Occipital lobe (tissue), 3 donors: ENCODE measurements at places on chromosomes 7 and 10. TPM values are rescaled to one million over a fixed set of nuclear protein-coding genes. Genes with fewer than 3 reads are reported as not detected.

The BUD23 gene
- 23.7 TPM for total RNA-seq

DNA sequence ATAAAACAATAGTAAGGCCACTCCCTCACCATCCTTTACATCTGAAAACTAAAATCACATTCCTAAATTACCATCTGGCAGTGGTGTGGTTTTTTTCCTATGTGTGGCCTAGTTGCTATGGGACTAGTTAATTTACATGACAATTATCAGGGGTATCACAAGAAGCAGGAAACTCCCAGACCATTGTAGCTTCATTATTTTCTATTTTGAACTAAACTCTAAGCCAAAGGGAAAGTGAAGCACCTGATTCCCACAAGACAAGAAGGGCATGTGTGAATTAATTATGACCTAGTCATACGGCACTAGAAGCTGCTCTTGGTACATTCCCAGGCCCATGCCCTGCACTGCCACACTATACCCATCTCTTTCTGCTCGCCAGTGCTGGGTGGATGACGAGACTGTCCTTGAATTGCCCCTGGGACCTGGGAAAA lies 103.4 kb downstream of the ATXN7L1 start:
- DNase-seq, result no peak

The SDHAF3 gene
- total RNA-seq, result 13.3 TPM

DNA sequence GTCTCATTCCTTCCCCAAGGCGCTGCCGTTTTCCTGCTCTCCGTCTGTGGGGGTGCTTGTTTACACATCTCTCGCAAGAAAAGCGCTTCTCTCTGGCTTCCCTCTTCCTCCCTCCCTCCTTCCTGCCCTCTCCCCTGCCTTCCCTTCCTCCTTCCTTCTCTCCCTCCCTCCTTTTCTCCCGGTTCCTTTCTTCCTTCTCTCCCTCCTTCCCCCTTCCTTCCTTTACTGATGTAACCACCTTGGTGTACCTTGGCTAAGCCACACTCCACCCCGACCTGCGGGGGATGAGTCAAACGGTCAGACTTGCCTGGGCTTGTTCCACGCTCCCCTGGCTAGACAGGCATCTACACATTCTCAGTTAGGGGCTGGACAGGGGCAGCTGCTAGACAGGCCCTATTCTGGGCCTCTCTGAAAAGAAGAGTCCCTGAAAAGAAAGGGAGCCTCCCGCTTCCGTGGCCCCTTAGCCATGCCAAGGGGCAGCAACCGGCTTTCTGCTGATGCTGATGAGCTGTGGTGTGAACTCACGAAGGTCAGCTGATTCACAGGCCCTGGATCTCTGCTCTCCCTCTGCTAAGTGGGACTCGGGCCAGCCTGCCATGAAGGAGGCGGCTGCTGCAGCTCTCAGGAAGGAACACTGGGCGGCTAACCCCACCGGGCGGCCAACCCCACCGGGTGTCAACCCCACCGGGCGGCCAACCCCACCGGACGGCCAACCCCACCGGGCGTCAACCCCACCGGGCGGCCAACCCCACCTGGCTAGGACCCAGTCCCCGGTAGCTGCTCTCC lies 216.8 kb downstream of the TCERG1L start:
- no peak for DNase-seq

The NAT16 gene
- total RNA-seq, result 1.2 TPM

GRCh38 chr7:98192781-98193457 lies 18.3 kb upstream of the BHLHA15 start:
- DNase-seq, result no peak

The OR2A1 gene
- total RNA-seq, result not detected

DNA sequence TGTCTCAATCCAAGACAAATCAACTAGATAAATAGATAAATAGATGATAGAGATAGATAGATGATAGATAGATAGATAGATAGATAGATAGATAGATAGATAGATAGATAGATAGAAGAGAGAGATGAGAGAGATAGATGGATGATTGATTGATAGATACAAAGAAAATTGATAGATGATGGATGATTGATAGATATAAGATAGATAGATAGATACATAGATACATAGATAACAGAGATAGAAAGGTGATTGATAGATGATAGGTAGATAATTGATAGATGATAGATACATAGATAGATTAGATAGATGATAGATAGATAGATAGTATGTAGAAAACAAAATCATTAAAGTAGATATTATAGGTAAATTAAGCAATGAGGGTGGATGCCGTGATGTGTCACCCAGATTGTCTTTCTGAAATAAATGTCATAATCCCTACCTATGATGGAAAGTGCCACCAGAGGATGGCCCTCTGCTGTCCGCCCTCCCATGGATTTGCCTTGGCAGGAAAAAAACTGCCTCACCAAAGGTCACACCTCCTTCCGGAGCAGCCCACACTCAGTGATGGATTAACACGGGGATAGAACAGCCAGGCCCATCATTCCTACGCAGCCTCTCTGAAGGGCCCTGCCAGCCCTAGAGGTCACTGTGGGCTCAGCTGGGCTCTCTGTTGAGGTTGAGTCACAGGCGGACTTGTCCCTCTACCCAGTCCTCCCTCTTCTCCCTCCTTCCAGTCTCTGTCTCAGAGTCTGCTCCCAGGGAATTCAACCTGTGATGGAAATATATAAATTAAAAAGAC lies 50.8 kb downstream of the KCNH2 start:
- DNase-seq, result no peak

The TMEM196 gene
- 10.1 TPM for total RNA-seq

The PRR15 gene
- not detected for total RNA-seq

- no peak for DNase-seq
Measured at GRCh38 chr7:19114551-19114855, 2.9 kb downstream of the TWIST1 start.

- no peak for DNase-seq
Measured at GRCh38 chr10:3902809-3903410, 117.9 kb upstream of the KLF6 start.

GRCh38 chr7:141198194-141198958 lies 124.5 kb downstream of the TMEM178B start:
- peak; percentile 12 for DNase-seq

DNA sequence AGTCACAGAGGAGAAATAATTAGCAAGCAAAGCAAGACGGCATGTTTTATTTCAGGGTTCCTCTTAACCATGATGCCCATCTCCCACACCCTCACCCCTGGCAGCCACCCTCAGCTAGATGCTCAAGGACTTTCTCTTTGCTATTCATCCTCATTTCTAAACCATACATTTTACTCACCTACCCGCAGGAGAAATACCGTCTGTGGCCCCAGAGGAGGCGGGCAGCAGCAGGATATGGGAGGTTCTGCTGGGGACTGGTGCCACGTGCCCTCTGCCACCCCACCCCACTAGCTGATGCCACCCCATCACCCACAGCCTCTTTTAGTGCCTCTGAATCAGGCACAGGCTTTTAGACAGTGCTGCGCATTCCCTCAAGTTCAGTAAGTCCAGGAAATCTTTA lies 168.7 kb upstream of the ITGB1 start:
- DNase-seq, result no peak

DNA sequence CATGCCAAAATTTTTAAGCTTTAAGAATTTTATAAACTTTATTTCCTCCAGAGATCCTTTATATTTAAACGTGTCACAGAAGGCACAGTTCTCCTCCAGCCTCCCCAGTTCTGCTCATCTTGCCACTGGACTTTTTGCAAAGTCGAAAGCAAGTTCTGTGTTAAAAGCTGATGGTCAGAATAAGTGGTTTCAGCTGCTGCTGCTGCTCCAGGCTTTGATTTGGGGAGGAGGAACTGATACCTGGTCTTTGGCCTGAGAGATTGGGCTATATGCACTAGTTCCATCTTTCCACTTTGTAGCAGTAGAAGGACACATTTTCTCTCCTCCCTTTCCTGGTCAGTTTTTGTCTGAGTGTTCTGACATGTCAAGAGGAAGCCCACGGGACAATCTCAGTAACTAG lies 435.9 kb upstream of the PHF14 start:
- no peak for DNase-seq

The GPNMB gene
- total RNA-seq, result 5.3 TPM

The PON1 gene
- total RNA-seq, result not detected

- DNase-seq, result no peak
Measured at GRCh38 chr10:88995156-88995876, 4.7 kb downstream of the FAS start.

The TPST1 gene
- 72.1 TPM for total RNA-seq

The C10orf62 gene
- total RNA-seq, result not detected

DNA sequence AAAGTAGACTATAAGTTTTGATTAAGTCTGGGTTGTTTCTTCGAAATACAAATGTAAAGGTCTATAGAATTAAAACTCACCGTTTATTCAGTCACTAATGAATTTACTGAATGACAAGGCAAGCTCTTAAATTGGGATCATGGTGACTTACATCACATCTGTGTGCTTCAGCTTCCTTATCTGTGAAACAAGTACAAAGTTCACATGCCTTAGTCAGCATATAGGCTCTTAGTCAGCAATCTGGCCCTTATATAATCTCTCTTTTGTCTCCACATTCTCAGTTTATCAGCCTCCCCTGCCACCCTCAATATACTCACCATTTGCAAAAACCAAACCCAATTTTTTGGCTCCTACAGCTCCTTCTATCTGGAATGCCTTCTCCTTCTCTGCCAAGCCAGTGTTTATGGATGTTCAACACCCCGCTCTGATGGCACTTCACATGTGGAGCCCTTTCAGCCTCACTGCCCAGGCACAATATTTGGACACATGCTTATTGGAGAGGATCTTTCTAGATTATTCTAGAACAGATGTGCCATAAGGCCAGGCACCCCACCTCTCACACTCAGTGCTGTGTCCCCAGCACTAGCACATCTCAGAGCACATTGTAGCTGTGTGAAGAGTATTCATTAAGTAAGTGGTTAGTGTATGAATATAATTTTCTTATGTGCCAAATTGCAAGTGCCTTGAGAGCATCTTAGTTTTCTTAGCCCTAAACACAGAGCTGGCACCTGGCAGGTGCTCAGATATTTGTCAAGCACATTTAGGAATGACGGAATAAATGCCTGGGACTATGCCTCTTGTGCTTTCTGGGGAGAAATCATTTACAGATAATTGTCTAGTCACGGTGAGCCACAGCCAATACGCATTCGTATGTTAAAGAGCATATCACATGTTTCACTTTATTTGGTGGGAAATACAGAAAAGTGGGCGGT lies 9.8 kb upstream of the LAMB1 start:
- DNase-seq, result no peak

GRCh38 chr7:149409895-149410294 lies 51.0 kb downstream of the ZNF777 start:
- no peak for DNase-seq

The MYPN gene
- not detected for total RNA-seq

DNA sequence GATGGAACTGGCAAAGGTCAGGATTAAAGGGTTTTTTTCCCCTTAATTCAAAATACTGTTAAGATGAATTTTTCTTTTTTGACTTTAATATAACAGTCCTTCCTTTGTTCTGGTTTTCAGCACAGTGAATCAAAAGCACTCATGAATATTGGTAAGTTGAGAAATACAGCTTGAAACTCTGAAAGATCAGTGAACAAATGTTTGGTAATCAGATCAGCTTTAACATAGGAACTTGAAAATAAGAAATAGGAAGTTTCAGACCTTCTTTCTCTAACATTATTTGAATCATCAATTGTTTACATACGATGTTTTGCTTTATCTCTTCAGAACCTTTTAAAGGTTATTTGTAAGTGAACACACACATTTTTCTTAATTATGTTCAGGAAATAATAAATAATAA lies 90.5 kb downstream of the SGMS1 start:
- DNase-seq, result no peak

DNA sequence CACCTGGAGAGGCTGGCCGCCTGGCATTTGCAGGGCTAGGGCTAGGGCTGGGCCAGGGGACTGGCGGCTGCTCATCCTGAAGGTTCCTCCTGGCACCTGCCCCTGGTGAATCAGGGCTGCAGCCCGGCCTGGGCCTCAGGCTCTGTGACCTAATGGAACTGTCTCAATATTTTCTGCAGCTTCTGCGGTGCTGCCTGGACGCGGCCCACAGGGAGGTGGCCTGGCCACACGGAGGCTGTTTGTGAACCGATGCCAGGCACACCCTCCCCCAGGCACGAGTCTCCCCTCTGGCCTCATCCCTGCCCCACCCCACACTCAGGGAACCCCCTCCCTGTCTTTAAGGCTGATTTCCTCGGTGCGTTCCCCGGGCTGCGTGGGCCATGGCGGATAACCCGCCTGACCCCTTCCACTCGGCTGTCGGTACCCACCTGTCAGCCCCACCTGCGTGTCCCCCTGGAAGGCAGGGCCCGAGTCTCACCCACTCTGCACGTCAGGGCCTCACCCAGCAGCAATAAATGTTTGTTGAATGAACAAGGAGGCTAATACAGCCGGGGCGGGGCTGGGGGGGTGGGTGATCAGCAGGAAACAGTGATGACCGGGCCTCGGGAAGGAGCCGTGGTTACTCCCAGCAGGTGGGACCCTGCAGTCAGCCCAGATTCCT lies 54.5 kb upstream of the DNAJB6 start:
- DNase-seq, result no peak

GRCh38 chr7:131326576-131326975 lies 1.1 kb upstream of the MKLN1 start:
- no peak for DNase-seq

The RBP3 gene
- not detected for total RNA-seq

DNA sequence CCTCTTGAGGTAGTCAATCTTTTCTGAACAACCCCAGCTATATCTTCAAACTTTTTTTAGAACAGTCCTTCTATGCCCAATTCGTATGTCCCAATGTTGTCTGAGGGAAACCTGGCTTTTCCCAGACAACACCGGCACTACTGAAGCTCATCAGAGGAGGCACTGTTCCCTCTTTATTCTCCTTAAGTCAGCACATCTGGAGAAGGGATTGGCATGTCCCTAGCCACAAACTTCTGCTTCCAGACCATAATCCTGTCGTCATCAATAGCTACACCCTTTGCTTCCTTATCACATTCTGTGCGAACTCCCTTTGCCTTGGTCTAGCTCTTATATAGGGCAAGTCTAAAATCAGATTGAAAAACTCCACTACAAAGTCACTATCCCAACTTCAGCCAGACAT lies 22.9 kb downstream of the PON3 start:
- no peak for DNase-seq

The SPACDR gene
- total RNA-seq, result not detected

DNA sequence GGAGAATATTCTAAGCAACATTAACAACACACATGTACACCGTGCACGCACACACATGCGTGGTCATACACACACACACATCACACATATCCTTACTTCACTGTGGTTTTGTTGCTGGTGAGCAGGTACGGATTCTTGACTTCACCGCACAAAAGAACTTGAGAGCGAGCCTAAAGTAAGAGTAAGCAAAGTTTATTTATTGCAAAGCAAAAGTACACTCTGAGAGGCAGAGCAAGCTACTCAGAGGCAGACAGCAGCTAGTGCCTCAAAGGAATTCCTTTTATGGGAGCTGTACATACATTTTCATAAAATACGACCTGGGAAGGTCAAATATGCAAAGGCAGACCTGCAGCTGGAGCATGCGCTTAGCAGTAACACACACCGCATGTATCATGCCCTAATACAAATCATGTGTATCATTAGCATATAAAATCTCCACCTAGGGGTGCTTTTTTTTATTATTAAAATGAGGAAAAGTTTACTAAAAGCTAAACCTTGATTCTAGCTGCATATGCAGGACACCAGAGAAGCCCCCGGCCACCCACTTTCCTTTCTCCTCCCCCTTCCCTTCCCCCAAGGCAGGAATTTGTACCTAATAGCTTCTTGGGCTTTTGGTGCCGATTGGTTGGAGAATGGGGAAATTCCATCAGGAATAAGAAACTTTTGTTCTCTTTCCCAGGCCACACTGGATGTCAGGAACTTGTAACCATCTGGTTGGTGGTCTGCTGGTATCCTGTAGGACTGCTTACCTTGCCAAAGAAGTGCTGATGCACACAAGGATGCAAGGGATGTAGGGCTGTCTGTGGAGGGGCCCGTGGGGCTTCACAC lies 16.5 kb upstream of the GPR37 start:
- no peak for DNase-seq
